Kasumi-1 (cell line): ENCODE measurements at places on chromosomes 2 and 18.
A peak's percentile ranks its signal among the peaks of the same experiment; 100 is the strongest.

GRCh38 chr2:41725901-41726300 lies 321.9 kb upstream of the PKDCC start:
- no peak for DNase-seq

GRCh38 chr2:105381101-105381668 lies 17.7 kb downstream of the FHL2 start:
- no peak for DNase-seq

GRCh38 chr2:114066186-114066747 lies 176.4 kb downstream of the ACTR3 start:
- DNase-seq, result no peak

DNA sequence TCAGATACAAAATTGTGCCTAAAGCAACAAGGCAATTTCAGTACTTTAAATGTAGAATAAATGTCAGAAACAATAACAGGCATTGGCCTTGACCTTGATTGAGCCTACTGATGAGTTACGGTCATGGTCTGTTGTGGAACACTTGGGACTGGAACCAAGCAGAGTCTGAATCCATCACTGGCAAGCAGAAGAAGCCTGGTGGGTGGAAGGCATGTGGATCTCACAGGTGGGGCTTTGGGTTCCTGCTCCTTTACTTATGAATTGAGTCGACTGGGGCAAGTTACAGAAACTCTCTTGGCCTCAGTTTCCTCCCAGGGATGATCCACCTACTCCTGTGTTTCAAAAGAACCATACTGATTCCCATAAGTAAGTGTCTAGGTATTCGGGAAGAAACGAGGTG lies 102.3 kb downstream of the KCNF1 start:
- DNase-seq, result no peak

DNA sequence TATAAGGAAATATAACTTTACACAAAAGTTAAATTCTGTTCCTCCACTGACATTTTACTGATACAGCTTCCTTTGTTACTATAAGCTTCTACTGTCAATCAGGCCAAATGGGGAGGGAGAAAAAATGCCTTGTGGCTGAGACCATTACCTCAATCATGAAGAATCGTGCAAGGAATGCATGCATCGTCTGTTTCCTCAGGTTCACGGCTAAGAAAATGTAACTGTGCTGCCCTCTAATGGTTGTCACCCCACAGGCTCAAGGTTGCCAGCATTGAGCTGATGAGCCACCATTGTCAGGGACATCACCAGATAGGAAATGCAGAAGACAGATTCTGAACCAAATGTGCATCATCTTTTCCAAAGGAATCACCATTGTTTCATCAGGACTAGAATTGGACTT lies 426.9 kb downstream of the CDH2 start:
- peak; percentile 68 for DNase-seq

GRCh38 chr18:23279931-23280330 lies 144.6 kb downstream of the CABLES1 start:
- DNase-seq, result no peak

- DNase-seq, result no peak
Observed at GRCh38 chr2:1685957-1686783, 58.1 kb downstream of the PXDN start.

- no peak for DNase-seq
Observed at GRCh38 chr2:8219631-8220355, 462.1 kb upstream of the ID2 start.

DNA sequence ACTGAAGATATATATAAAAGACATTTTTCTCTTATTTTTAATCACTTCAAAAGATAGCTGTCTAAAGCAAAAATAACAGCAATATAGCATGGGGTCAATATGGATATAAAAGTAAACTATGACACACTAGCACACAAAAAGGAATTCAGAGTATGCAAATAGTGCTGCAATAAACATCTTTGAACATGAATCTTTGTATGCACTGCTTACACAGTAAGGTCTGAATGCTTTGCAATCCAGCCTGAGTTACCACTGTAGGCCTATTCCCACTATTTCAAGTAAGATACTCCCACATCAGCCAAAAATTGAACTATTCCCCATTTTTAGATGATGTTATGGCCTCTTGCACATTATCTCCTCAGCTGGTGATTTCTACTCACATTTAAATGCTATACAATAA lies 27.4 kb upstream of the ERCC3 start:
- no peak for DNase-seq

GRCh38 chr2:105737980-105738657 lies 6.6 kb upstream of the NCK2 start:
- DNase-seq, result no peak

DNA sequence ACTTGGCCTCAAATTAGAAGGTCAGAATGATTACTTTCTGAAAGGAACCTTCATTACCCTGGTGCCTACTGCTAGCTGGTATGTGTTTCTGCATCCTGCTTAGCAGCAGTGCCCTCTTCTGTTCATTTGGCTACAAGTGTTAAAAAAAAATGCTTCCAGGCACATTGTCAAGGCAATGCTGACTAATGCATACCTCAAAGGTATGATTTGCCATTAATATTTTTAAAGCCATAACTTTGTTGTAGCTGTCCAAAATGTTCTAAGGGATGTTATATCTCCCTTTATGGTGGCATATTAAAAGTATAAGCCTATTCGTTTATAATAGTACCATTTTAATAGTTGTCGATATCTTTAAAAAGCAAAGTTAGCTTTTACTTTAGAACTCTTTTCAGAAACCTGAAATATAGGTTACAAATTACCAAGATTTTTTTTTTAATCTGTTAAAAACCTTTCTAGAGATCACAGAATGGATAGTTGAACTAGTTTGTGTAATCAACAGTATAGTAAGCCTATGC lies 52.0 kb upstream of the FAM171B start:
- peak; percentile 93 for DNase-seq

DNA sequence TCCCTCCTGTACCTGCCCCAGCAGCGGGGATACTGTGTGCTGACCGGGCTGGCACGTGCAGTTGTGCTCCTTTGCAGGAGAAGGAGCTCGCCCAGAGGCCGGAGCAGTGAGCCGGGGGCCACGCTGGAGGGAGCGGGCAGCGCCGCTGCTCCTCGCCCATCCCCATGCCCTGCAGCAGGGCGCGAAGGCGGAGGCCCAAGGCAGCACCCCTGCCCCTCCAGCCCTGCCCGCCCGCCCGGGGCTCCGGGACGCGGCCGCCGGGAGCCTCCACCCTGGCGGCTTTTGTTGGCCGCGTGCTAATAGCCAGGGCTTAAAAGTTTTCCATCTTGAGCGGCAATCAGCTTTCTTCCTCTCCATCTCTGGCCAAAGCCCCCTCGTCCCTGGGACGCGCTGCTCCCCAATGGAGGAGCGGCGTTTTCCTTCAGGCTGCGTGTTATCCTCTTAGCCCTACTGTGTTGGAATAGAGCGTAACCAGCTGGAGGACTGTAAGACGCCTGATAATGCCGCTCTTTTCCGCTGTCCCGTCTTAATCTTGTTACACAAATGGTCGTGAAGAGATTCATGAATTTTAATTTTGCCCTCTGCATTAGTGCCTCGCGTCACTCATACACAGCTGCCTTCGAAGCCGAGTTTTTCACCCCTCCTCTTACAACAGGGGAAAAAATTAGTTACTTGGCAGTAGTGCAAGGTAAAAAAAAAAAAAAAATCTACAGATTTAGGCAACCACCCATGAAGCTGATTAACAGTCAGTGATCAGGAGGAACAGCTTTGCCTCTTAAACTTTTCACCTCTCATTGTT lies 172.9 kb upstream of the SIX3 start:
- no peak for DNase-seq
